Stimulated activated CD8-positive, alpha-beta memory T cell treated with anti-CD3 and anti-CD28 coated beads, Interleukin-4, amount 100 ng/mL, for 1 hour (primary cell): ENCODE measurements at places on chromosomes 4 and X.

GRCh38 chrX:19958552-19959486 lies 32.0 kb downstream of the BCLAF3 start:
- no peak for DNase-seq

- DNase-seq = no peak
Observed at GRCh38 chrX:75228854-75229253, 45.0 kb upstream of the UPRT start.

DNA sequence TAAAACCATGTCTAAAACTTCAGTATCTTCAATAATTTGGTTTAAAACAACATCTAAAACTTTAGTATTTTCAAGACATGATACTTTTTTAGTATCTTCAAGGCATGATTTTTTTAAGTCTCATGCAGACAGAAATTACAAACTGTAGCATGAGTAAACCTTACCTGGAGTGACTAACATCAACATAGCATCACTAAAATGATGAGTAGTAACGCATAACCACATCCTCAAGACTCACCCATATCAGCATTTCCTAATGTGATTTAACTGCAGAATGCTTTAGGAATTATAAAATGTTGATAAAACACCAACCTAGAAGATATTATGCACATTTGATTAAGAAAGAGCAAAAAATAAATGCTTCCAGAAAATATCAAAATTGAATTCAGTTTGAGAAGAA lies 19.7 kb upstream of the EDNRA start:
- DNase-seq = no peak

DNA sequence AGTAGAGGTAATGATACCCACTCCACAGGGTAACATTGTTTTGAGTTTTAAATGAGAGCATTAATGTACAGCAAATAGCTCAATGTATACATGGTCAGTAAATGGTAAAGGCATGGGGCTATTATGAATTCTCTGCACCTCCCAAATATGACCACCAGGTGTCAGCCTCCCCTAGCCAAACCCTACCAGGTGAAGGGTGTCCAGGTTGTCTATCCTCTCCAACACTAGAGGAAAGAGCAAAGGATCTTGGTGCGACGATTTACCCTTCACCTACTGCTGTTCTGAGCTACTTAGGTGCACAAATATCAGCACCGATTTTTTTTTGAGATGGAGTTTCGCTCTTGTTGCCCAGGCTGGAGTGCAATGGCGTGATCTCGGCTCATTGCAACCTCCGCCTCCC lies 26.5 kb upstream of the XIAP start:
- peak; percentile 26 for DNase-seq

DNA sequence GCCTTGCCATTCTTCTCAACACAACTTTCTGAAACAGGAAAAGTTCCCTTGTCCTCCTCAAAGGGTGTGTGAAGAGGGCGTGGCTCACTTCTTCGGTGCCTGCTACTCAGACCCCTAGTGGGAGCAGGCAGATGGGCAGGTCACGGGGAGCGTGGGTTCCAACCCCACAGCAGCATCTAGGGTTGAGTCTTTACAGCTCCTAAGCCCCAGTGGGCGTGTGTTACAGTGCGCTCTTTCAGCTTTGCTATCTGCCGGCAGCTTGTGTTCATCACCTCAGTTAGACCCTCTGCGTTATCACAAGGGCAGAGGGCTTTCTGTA lies 57.5 kb upstream of the KLF3 start:
- no peak for DNase-seq

DNA sequence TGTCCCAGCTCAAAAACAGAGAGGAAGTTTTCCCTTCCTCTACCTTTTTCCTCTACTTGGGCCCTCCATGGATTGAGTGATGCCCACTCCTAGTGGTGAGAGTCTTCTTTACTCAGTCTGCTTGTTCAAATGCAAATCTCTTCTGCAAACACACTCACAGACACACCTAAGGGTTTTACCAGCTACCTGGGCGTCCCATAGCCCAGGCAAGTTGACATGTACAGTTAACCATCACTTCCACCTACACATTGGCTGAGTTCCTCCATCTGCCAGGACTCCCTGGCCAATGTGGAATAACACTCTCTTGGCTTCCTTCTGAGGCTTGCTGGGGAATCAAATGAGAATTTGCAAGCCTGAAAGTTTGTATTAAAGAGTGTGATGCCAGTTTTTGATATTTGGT lies 45.7 kb upstream of the DHRSX start:
- DNase-seq = no peak
